ENCODE measurements at places on chromosomes 13 and 19. TPM values are rescaled to one million over a fixed set of nuclear protein-coding genes. Genes with fewer than 3 reads are reported as not detected.

The FCGBP gene
- 5.7 TPM for total RNA-seq

The ZNF234 gene
- 11.5 TPM for total RNA-seq

The POMP gene
- 69.4 TPM for total RNA-seq

The MATK gene
- total RNA-seq: 0.52 TPM

The GJA3 gene
- total RNA-seq: 2.1 TPM

The LGALS4 gene
- total RNA-seq: not detected

The CEACAM16 gene
- 1.0 TPM for total RNA-seq

All from skeletal muscle tissue (tissue), 5 donors.